ENCODE measurements at places on chromosomes 2 and 18.
A peak's percentile ranks its signal among the peaks of the same experiment; 100 is the strongest.

- DNase-seq, result no peak
These were observed 83.6 kb downstream of the TRABD2A start for GRCh38 chr2:84797271-84797670.

DNA sequence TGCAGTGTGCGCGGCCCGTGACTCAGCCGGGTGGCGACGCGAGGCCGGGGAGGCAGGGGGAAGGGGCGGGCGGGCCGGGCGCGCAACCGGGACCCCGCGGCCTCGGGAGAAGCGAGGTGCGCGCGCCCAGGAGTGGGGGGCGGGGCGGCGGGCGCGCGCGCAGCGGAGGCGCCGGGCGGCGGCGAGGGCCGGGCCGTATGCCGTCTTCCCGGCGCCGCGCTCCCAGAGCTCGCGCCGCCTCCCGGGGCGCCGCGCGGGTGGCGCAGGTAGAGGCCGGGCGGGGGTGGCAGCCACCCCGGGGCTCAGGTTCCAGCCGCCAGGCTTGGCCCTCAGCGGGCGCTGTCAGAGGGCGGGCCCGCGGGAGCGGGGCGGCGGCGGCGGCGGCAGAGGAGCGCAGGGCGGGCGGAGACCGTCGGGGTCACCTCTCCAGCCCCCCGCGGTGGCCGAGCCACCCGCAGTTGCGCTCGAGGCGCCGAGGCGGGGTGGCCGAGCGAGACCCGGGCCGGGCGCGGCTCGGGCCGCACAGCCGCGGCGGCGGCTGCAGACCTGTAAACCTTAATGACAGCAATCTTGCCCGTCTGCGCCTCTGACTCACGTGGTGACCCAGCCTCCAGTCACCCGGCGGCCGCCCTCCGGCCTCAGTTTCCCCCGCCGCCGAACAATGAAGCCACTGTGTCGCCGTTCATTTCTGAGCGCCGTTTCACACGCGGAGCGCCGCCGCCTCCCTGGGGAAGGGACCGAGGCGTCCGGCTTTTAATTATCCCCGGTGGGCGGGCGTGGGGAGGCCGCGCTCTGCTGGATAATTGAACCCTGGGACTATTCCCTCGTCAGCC is 25.3 kb upstream of the SMAD7 start:
- DNase-seq, result peak; percentile 27

- DNase-seq, result no peak
These were observed 43.9 kb downstream of the LBH start for GRCh38 chr2:30275256-30275655.

- DNase-seq, result no peak
These were observed 28.1 kb downstream of the MMADHC start for GRCh38 chr2:149559341-149560068.

GRCh38 chr2:238462782-238463396 is 36.2 kb downstream of the ASB1 start:
- no peak for DNase-seq

GRCh38 chr2:215423928-215424540 is 11.8 kb downstream of the FN1 start:
- DNase-seq, result no peak

- no peak for DNase-seq
These were observed 14.1 kb downstream of the NMS start for GRCh38 chr2:100484390-100484789.

DNA sequence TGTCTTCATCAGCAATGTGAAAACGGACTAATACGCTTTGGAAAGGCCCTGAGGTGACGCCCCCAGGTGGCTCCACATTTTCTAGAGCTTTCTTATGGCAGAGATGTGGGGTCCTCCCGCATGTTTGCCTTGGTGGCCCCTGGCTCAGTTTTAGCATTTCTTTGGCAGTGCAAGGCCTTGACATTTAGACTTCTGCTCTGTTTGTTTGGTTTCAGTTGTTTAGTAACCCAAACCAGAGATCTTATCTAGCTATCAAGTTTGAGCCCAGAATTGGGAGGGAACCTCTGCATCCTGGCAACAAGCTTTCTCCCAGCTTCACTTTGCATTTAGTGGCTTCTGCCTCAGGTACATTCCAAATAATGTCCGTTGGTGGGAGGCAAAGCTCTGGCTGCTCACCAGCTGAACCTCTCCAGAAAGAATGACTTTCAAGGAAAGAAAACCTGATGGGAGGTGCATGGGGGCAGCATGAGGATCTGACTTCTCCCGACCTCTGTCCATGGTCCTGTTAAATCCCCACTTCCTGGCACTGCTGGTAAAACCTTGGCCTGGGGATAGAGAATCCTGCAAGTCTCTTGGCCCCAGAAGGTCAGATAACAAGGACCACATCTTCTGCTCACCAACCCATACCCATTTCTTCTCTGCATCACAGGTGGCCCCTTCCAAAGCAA is 12.0 kb upstream of the MBP start:
- no peak for DNase-seq

DNA sequence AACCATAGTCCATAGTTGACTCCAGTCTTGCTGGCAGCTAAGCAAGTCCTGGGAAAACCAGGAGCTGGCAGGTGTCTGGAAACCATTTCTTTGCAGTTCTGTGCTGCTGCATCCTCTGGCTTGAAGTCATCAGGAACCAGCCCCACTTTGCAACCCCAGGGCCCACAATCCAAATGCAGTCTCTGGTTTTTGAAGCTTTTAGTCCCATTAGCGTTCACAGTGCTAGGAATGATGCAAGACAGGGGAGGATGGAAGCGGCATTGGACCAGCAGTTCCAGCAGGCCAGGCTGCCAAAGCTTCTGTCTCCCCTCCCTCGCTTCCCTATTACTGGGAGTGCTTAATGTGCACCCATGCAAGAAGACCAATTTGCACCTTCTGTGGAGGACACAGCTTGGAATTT is 106.4 kb downstream of the ZBTB7C start:
- DNase-seq, result no peak

- no peak for DNase-seq
These were observed 17.2 kb downstream of the THOC1 start for GRCh38 chr18:250685-251084.

GRCh38 chr2:198040835-198041234 is 236.4 kb downstream of the PLCL1 start:
- no peak for DNase-seq

All from activated CD8-positive, alpha-beta memory T cell treated with anti-CD3 and anti-CD28 coated beads for 4 hours (primary cell).